ENCODE measurements at places on chromosomes 4 and X. TPM values are rescaled to one million over a fixed set of nuclear protein-coding genes. Genes with fewer than 3 reads are reported as not detected.

Gene PAGE2
- total RNA-seq = 0.71 TPM

Gene RNF212
- total RNA-seq = 0.28 TPM

Gene TMPRSS11D
- total RNA-seq = not detected

Gene HS3ST1
- total RNA-seq = 1.3 TPM

Gene SRPK3
- 0.43 TPM for total RNA-seq

Gene HTR2C
- under 0.01 TPM for total RNA-seq

Gene DUSP21
- total RNA-seq = not detected

Gene SLC16A2
- 7.4 TPM for total RNA-seq

Gene RGN
- total RNA-seq = 3.3 TPM

Gene APOO
- 5.4 TPM for total RNA-seq

Gene ZNF185
- total RNA-seq = 0.43 TPM

Gene STS
- 2.4 TPM for total RNA-seq

Gene P2RY8
- total RNA-seq = not detected

Gene SMIM10
- 7.8 TPM for total RNA-seq

Gene LRAT
- under 0.01 TPM for total RNA-seq

Gene ATP2B3
- not detected for total RNA-seq

Gene PFKFB1
- total RNA-seq = under 0.01 TPM

Gene CXorf49B
- total RNA-seq = not detected

Gene SH3TC1
- total RNA-seq = 1.7 TPM

Gene RHOXF1
- not detected for total RNA-seq

Gene SNCA
- total RNA-seq = 43.2 TPM

Measured in smooth muscle cell of bladder (primary cell).